Activated CD4-positive, alpha-beta T cell treated with anti-CD3 and anti-CD28 coated beads, Interleukin-2, Interleukin-6, amounts not matched to agents 100 ng/mL and 50 ng/mL, durations not matched to agents 16 hours and 8 hours (primary cell): ENCODE measurements at places on chromosomes 5 and 9.
A peak's percentile ranks its signal among the peaks of the same experiment; 100 is the strongest.

DNA sequence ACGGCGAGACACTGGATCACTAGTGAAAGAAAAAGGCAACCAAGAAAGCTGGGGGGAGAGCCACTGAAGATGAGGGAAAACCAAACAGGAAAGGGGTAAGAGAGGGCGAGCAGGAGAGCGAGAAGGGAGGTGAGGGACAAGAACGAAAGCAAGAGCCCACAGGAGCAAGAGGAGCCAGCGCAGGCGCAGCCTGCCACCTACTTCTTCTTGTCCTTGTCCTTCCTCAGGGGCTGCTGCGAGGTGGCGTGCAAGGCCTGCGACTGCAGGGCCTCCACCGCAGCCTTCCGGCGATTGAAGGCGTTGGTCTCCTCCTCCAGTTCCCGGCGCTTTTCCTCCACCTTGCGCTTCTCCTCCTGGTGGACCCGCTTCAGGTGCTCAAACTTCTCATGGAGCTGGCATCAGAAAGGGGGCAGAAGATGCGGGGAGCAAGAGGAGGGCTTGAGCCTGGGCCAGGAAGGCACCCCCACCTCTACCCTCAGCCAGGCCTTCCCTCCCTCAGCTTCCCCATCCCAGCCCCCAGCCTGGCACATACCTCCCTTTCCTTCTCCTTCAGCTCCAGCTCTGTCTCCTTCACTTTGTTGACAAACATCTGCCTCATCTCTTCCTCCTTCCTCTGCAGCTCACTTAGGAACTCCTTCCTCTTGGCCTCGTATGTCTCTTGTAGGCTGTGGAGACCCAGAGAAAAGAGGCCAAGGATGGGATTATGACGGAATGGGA is 13.5 kb downstream of the CCNI2 start:
- DNase-seq = no peak

GRCh38 chr5:59421986-59422941 is 471.3 kb downstream of the PDE4D start:
- no peak for DNase-seq

DNA sequence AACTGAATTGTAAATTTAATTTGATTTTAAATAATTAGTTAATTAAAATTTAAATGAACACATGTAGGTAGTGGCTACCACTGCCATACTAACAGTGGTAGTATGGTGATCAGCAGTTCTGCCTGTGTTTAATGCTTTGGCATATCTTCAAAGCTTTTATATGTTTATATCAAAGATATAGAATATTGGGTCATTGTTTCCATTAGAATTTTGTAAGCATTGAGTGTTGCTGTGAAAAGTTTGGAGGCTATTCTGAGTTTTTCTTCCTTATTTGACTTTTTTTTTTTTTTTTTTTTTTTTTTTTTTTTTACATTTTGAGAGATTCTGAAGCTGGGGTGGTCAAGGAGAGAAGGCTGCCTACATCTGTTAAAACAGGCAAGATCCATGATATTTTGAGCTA is 134.2 kb downstream of the SPATA31D1 start:
- DNase-seq = no peak

DNA sequence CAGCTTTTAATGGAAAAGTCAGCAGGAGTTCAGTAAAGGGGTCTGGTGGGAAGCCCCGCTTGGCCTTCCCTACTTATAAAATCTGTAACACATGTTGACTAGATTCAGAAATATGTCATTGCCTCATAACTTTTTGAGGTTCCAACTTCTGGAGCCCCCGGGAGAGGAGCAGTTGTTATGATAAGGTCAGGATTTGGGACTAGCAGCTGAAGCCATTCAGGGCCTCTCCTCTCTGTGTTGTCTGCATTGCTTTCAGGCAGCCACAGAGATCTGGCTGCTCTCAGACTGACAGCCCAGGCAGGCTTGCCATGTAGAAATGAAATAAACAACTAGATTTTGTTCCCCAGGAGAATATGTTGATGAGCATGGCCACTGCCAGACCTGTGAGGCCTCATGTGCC is 167.1 kb downstream of the RFK start:
- no peak for DNase-seq

GRCh38 chr9:110220809-110221208 is 12.8 kb upstream of the C9orf152 start:
- no peak for DNase-seq

- no peak for DNase-seq
Measured at GRCh38 chr5:77229887-77230286, 19.4 kb downstream of the PDE8B start.

GRCh38 chr9:135714242-135715055 is 12.5 kb downstream of the KCNT1 start:
- no peak for DNase-seq

- DNase-seq = no peak
Measured at GRCh38 chr9:124897570-124898460, 35.9 kb downstream of the ARPC5L start.

DNA sequence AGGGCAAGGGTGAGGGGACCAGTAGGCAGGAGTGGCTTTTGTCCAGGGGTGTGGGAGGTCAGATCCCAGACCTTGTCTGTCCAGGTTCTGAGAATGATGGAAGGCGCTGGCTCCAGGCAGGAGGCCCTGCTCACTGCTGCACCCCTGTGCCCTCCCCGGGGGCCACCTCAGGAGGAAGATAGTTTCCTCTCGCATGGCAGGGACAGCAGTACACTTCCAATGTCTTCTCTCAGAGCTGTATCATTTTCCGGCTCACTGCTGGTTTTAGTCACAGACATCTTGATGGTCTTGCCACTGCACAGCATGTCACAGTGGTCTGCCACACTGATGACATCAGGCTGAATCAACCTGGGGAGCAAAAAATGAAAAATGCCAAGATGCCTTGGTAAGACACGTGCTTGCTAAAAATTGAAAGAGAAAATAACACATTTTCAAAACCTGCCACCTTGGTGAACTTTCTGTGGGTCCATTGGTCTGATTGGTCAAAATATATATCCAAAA is 3.3 kb upstream of the SLC6A3 start:
- DNase-seq = no peak

GRCh38 chr9:18343784-18344183 is 130.2 kb upstream of the ADAMTSL1 start:
- DNase-seq = no peak

GRCh38 chr5:128825826-128826225 is 139.5 kb upstream of the SLC27A6 start:
- no peak for DNase-seq

- no peak for DNase-seq
Measured at GRCh38 chr5:53406630-53407316, 73.7 kb upstream of the FST start.

DNA sequence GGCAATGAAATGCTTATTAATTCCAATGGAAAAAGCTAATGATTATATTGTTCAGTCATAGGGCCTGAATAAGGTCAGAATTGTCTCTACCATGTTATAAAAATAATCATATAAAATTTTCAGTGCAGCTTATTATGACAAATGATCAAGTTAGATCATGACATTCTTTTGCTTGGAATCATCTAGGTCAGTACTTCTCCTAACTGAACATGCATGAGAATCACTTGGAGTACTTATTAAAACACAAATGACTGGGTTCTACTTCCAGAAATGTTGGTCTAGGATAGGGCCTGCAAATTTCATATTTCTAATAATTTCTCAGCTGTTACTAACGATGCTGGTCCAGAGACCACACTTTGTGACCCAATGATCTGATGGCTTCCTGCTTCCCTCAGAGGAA is 806.0 kb upstream of the ZNF608 start:
- DNase-seq = no peak

DNA sequence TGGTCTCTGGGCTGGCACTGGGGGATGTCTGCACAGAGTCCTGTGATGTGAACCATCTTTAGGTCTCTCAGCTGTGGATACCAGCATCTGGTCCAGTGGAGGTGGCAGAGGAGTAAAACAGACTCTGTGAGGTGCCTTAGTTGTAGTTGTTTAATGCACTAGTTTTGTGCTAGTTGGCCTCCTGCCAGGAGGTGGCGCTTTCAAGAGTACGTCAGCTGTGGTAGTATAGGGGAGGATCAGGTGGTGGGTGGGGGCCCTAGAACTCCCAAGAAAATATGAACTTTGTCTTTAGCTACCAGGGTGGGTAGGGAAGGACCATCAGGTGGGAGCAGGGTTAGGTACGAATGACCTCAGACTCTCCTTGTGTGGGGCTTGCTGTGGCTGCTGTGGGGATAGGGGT is 197.1 kb downstream of the TMC1 start:
- peak; percentile 11 for DNase-seq

GRCh38 chr5:175689147-175689991 is 31.5 kb downstream of the HRH2 start:
- DNase-seq = no peak
